Fibroblast of gingiva (primary cell): ENCODE measurements at places on chromosomes 13 and 19.
A peak's percentile ranks its signal among the peaks of the same experiment; 100 is the strongest.

- no peak for DNase-seq
Observed at GRCh38 chr13:27510082-27510481, 59.7 kb upstream of the MTIF3 start.

- DNase-seq, result no peak
Observed at GRCh38 chr19:5013761-5014160, 44.8 kb downstream of the KDM4B start.

- no peak for DNase-seq
Observed at GRCh38 chr19:54197121-54197520, 3.5 kb upstream of the RPS9 start.

DNA sequence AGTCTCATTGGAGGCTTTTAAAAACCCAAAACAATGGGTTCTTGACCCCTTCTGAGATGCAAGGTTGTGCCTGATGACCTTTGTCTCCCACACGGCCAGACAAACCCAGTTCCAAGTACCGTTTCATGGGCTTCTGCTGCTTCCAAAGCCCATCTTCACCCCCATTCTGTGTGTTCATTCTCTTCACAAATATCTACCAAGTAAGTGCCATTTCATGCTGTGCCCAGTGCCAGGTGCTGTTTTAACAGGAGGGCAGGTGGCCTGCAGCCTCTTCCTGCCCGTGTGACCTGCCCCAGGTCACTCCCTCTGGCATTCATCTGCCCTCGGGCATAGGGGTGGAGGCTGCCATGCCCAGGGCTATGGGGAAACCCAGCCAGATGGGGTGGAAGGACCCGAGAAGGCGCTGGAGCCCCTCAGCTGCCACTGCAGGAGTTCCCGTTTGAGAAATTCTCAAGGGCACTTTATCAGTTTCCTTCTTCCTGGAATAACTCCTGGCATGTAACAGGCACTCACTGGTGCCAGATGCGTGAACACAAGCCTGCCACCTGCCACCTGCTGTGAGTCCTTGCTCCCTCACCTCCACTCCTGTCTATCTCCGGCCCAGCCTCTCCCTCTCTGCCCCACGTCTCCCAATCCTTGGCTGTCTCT lies 12.5 kb downstream of the CAPN12 start:
- no peak for DNase-seq

- DNase-seq, result no peak
Observed at GRCh38 chr19:1423436-1424191, 14.6 kb upstream of the RPS15 start.

- DNase-seq, result peak; percentile 8
Observed at GRCh38 chr13:25267715-25268114, 19.6 kb downstream of the MTMR6 start.

GRCh38 chr19:40133491-40133890 lies 42.7 kb upstream of the ZNF780A start:
- DNase-seq, result no peak

- peak; percentile 37 for DNase-seq
Observed at GRCh38 chr13:72886272-72887067, 104.5 kb downstream of the PIBF1 start.

DNA sequence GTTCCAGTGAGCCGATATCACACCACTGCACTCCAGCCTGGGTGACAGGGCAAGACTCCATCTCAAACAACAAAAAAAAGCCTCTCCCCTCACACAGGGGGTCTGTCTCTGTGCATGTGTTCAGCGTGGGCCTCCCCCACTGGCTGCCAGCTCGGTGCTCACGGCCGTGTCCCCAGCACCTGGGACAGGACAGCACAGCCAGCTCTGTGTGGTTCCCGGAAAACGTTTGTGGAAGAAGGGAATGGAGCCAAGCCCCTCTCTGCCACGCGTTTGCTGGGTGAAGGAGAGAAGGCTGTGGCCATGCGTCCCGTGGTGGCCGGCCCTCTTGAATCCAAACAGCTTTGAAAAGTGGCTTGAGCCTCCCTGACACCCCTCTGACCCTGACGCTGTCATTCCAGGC lies 32.3 kb downstream of the DPF1 start:
- DNase-seq, result no peak

DNA sequence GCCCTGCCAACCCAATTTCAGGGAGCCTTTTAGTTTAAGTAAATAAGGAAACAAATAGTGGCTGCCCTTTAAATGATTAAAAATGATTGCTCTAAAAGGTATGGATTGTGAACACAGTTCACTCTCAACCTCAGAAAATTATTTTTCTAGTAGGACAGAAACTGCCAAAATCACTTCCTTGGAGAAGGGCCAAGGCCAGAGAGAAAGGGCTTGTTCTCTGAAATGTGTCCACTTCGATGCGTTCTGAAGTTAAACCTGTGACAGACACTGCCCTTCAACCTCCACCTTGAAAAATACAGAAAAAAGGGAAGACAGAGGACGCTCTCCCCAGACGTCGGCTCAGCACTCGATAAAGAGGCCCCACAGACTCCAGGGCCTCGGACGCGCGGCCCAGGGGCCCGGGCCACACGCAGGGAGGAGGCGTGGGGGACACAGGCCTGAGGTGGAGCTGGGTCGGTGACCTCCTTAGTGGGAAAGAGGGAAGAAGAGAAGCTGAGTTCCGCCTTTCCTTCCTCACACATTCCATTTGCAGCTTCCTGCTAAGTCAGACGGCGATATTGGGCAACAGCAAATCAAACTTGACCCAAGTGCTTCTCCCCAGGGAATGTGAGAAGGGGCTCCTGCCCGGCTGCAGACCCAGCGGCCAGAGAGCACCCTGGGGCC lies 63.6 kb downstream of the RASA3 start:
- peak; percentile 80 for DNase-seq

DNA sequence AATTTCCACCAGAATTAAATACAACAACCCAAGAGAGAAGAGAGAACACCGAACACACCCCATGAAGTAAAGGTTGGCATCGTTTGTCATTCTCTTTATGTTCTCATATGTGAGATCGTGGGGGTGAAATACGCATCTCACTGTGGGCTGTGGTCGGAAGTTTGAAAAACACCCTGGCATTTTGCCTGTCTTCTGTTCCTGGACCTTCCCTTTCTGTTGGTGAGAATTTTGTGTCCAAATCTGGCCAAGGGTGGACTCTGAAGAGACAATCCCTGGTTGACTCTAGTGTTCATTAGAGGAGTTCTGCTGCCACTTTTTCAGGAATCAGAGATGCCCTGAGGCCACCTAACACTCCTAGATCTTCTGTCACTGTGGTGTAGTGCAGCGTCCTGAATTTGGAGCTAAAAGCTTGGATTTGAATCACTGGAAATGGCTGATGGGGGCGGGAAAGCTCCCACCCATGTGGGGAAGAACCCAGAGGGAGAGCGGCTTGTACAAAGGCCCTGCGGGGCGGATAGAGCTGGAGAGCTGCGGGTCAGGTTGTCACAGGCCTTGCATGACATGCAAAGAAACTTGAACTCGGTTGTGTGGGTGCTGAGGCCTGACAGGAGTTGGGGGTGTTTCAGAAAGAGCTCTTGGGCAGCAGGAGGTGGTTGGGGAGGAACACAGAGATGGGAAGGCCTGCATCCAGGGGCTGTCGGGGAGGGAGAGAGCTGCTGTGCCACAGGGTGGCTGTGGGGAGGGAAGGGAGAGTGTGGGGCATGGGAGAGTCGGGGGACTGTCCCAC lies 11.1 kb upstream of the SPATA13 start:
- peak; percentile 70 for DNase-seq

DNA sequence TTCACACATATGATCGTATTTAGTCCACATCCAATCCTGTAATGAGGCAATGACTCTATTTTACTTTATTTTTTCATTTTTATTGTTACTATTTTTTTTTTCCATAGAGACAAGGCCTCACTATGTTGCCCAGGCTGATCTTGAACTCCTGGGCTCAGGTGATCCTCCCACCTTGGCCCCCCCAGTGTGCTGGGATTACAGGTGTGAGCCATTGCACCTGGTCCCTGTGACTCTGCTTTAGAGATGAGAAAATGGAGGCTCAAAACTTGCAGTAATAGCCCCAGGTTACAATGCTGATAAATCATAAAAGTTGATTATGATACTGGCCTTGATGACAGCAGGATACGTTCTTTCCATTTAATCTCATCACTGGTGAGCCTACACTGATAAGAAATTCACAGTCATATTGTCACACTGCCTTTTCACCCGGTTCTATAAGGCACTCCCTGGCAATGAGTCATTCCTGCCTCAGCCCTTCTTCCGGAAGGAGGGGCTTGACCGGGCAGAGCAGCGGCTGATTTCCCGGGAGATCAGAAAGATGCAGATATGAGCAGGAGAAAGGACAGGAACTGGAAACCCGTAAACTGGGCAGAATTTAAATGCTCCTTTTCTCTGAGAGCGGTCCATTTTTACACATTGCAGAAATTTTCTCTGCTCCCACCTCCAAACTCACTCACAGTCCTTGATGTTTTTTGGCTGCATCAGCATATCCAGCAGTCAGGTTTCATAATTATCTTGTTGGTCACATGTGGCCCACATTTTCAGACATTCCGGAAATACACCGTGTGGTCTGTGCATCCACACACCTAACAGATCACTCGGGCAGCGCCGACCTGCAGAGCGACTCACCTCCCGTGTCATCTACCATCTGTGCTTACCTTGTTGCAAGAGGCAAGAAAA lies 616.4 kb downstream of the EFNB2 start:
- DNase-seq, result no peak

GRCh38 chr19:11005521-11005920 lies 44.7 kb downstream of the SMARCA4 start:
- no peak for DNase-seq

GRCh38 chr19:40702337-40703012 lies 12.0 kb upstream of the NUMBL start:
- DNase-seq, result no peak

- no peak for DNase-seq
Observed at GRCh38 chr13:43799191-43799590, 12.4 kb upstream of the ENOX1 start.

DNA sequence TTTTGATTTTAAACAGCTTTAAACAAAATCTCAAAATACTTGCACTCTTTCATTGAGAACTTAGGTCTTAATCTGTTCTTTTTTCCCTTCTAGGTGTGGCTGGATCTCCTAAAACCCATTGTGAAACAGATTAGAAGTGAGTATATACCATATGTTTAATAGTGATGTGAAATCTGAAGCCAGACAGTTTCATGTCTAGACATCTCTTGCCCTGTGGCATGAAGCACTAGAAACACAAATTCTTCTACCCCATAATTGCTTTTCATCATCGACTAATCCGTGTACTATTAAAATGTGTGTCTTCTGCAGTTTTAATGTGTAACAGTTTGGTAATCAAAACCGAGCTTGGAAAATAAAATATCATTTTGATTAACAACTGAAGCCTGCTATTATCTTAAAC lies 188.2 kb upstream of the RNF113B start:
- DNase-seq, result no peak

- DNase-seq, result no peak
Observed at GRCh38 chr19:4589579-4590410, 30.3 kb upstream of the SEMA6B start.

GRCh38 chr19:40601134-40601974 lies at the start of gene LTBP4:
TSS of gene LTBP4 (plus strand) at chr19:40601369. CDS start at chr19:40601388, 19 bp downstream.
- no peak for DNase-seq

- no peak for DNase-seq
Observed at GRCh38 chr19:10288662-10289166, 1.0 kb upstream of the ICAM5 start.

- no peak for DNase-seq
Observed at GRCh38 chr19:18612772-18613588, at the start of gene TMEM59L. TSS of gene TMEM59L (plus strand) at chr19:18612870. CDS start at chr19:18612959, 89 bp downstream.

DNA sequence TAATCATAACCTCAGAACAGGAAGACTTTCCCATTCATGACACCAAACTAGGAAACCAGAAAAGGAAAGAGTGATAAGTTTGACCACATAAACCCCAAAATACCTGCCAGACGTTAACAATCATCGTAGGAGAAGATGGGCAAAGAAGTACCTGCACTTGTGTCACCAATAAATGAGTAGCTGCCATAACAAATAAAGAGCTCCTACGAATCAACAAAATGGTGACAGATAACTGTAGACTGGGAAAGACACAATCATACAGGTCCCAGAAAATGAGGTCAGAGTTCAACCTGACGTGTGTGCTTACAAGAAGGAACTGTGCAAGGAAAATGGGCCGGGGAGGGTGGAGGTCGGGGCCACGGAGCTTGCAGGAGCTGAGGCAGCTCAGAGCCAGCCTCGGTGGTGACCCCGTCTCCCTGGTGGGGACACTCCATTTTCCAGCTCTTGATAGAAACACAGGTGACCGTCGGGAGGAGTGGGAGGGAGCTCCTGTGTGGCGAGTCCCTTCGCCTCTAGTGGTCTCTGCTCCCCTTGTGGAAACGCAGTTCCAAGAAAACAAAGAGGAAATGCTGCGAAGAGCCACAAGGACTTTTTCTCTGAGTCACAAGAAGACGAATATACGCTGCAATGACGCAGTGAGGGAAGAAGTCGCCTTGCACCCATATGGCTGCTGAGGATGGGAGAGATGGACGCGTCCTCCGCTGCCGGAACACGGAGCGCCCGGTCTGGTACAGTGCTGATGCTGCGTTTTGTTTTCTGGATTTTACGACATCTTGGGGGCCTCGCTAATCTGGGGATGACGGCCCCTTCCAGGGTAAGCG lies 9.5 kb downstream of the PIP5K1C start:
- no peak for DNase-seq

DNA sequence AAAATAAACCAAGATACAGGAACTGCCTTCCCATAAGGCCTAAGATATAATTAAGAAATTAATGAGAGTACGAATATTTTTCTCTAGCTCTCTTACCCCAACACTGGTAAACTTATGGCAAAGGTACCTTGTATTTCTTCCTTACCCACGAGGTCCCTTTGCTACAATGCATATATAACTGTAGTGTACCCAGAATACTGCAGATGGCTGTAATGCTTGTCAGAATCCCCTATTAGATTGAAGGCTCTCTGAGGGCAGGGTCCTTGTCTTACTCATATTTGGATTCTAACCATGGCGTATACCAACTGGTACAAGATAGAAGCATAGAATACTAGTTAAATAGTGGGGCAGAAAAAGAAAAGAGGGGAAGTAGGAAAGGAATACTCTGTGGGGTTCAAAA lies 15.1 kb downstream of the SLC25A30 start:
- DNase-seq, result no peak

- no peak for DNase-seq
Observed at GRCh38 chr13:24216176-24216575, 55.7 kb downstream of the SPATA13 start.

- no peak for DNase-seq
Observed at GRCh38 chr13:88919970-88920628, 1248.9 kb downstream of the SLITRK5 start.

- DNase-seq, result no peak
Observed at GRCh38 chr19:19347401-19348110, 26.9 kb downstream of the MAU2 start.

DNA sequence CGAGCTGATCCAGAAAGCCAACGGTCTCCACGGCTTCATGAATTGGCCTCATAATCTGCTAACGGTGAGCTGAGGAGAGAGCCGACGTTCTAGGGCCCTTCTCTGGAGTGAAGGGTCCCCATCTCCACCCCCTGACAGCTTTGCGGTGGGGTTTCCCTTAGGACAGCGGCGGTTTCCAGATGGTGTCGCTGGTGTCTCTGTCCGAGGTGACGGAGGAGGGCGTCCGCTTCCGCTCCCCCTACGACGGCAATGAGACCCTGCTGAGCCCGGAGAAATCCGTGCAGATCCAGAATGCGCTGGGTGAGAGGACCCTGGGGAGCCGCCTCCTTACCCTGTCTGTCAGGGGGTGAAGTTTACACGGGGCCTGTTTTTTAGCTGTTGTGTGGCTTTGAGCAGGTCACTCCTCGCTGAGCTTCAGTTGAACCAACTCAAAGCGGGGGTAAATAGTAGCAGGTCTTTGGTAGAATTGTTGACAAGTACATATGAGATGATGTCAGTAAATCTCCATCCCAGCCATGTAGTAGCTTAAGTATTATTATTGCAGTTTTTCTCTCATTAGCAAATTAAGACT lies 801 bp downstream of the QTRT1 start:
- DNase-seq, result no peak
